ENCODE measurements at places on chromosomes 5 and 9.

GRCh38 chr9:126754436-126755316 is 50.2 kb upstream of the ZBTB43 start:
- no peak for DNase-seq

DNA sequence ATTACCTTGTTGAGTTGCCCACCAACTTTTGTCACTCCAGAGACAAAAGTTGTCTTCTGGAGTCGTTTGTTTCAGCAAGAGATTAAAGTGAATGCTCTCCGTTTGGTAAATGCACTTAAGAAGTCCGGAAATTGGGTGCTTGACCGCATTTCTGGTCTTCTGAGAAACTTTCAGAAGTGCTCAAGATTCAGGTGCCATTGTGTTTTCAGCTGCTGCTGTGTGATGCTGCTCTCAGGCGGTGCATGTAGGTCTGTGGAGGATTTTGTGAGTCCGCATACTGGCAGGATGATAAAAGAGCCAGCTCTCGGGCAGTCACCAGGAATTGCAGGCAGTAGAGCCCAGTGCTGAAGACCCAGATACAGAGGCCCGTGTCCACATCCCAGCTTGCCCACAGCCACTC is 5.9 kb upstream of the NFIL3 start:
- DNase-seq: no peak

DNA sequence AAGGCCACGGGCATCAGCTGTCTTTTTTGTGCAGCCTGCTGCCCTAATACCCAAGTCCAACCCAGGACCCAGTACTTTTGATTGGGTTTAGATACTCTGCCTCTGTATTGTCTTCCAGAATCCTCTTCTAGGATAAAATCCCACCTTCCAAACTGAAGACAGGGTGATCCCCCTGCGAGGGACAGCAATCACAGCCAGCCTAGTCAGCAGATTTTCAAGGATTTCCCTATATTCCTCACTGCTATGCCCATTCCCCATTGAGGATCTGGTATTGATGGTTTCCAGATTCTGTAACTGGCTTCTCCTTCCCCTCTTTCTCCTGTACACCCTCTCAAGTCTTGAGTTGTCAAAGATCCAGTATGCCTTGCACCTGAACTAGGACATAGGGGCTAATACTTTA is 389.4 kb downstream of the TRIM36 start:
- DNase-seq: no peak

DNA sequence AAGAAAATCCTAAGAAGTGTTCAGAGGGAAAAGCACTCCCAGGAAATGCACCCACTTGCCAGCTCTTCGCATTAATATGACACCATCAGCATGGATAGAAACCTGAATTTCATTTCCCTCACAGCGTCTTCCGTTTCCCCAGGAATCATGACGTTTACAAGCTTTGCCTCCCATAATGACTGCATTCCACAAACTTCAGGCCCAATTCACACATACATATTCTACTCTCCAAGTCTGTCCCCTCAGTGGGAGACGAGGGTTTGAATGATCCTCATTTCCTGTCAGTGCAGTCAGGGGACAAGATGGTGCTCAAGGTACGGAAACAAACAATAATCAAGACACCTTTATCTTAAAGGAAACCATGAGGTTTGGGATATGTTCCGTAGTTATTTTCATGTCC is 44.9 kb upstream of the MAN2A1 start:
- DNase-seq: no peak

GRCh38 chr9:23011669-23012068 is 565.0 kb downstream of the DMRTA1 start:
- DNase-seq: no peak

DNA sequence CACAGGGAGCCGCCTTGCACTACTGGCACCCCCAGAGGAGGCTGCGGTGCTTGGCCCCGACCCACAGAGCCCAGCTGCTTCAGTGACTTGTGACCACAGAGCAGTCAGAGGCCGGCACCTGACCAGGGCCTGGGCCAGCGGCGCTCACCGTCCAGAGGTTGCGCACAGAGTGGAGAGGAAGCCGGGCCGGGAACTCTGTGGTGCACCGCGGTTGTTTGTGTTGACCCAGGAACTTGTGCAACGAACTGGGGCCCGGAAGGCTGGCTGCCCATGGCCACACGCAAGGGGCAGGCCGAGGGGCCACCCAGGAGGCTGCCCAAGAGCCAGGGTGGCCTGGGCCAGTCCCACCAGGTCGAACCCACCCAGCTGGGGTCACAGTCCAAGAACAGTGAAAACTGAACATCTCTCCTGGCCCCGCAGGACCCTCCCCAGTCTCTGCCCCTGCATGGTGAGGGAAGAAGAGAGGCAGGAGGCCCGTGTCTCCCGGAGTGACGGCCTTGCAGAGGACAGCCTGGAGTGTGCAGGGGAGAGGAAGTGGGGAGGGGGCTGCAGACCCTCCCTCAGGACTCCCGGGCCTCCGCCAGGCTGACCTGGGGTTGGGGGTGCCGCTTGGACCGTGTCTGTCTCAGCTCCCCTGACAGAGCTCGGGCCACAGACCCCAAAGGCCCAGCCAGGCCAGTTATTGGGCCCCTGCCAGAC is 42.8 kb upstream of the EGFL7 start:
- DNase-seq: no peak

- no peak for DNase-seq
Observed at GRCh38 chr9:84874022-84874421, 204.5 kb downstream of the NTRK2 start.

DNA sequence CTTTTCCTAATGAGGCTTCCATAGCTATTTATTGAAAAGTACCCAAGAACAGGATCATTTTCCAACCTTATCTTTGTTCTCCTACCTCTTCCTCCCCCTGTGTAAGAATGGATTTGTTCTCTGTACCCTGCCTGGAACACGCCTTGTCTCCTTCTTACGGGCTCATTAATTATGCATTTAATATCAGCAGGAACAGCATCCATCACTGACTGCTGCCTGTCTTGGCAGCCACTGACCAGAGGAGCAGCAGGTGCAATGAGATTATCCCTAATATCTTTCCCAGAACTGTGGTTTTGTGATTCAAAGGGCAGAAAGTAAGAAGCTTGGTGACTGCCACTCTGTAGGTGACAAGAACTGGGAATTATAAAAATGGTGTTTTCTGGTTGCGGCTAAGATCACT is 19.3 kb upstream of the INSYN2B start:
- no peak for DNase-seq

GRCh38 chr9:7592321-7593316 is 207.0 kb downstream of the DMAC1 start:
- DNase-seq: no peak

- DNase-seq: no peak
Observed at GRCh38 chr5:1097381-1097987, 14.4 kb downstream of the SLC12A7 start.

GRCh38 chr9:132804576-132805295 is 73.3 kb downstream of the AK8 start:
- no peak for DNase-seq

DNA sequence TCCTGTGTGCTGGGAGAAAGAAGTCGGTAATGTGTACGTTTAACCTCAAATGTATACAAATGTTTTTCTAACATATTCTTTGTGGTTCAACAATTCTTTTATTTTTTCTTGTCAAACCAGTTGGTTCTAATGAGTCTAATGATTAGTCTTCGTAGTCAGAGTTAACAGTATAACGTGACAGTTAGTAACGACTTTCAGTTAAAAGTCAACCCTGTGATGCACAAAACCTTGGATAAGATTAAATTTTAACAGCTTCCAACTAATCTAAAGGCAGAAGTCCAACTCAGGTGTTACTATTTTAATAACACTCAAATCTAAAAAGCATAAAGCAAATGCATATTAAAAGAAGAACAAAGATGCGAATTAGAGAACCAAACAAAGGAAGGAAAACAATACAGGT is 47.0 kb downstream of the SEMA6A start:
- no peak for DNase-seq

DNA sequence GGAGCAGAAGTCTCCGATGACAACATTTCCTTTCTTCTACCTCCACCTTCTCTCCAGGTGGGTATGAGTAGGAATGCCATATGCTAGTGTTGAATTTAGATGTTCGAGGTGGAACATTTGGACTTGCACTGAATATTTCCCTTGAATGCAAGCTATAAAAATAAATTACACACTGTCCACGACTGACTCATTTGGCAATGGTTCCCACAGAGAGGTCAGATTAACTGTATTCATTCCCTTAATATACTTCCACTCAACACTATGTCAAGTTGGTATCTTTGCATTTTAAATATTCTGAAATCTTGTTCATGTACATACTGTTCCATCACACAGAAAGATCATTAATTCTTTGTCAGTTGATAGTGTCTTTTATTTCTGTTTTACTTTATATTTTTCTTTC is 222.6 kb upstream of the PIK3R1 start:
- DNase-seq: no peak

GRCh38 chr9:115261656-115262081 is 143.7 kb upstream of the TNC start:
- DNase-seq: no peak

GRCh38 chr9:134418354-134418753 is 92.1 kb downstream of the RXRA start:
- no peak for DNase-seq

DNA sequence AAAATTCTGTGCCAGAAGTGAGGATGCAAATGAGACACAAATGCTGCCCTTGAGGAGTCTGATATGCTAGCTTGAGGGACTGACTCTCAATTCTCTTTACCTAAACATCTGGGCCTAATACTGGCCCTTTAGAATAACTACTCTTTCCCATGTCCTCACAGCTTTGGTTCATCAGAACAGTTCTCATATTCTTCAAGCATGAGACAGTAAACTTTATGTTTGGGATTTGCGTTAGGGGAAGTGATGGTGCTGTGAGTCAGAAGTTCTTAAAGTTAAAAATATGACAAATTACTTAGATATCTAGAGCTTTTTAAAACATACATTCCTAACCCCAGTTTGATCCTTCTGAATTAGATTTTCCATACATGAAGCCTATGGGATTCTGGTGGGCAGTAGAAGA is 665.0 kb upstream of the RGMB start:
- no peak for DNase-seq

Data from esophagus squamous epithelium (tissue), 5 donors.